ENCODE measurements at places on chromosomes 12 and 14.

GRCh38 chr12:2395354-2395977 lies 342.7 kb downstream of the CACNA1C start:
- DNase-seq, result peak; percentile 50

GRCh38 chr12:32603858-32604257 lies 75.2 kb upstream of the DNM1L start:
- DNase-seq, result no peak

- DNase-seq, result peak; percentile 48
Measured at GRCh38 chr14:67943947-67944346, 124.4 kb downstream of the RAD51B start.

- DNase-seq, result no peak
Measured at GRCh38 chr12:75135026-75135425, 74.6 kb downstream of the KCNC2 start.

GRCh38 chr14:54106661-54107377 lies 150.2 kb upstream of the BMP4 start:
- DNase-seq, result no peak

Data from germinal center (tissue), 1 donor.